ENCODE measurements at places on chromosomes 11 and 22.

- peak; percentile 93 for DNase-seq
Observed at GRCh38 chr22:23786752-23787599, at the start of gene SMARCB1. TSS of gene SMARCB1 (plus strand) at chr22:23786966. CDS start at chr22:23787170, 204 bp downstream.

- no peak for DNase-seq
Observed at GRCh38 chr11:115585361-115586024, 81.3 kb upstream of the CADM1 start.

- no peak for DNase-seq
Observed at GRCh38 chr11:11512090-11512489, 109.7 kb downstream of the GALNT18 start.

DNA sequence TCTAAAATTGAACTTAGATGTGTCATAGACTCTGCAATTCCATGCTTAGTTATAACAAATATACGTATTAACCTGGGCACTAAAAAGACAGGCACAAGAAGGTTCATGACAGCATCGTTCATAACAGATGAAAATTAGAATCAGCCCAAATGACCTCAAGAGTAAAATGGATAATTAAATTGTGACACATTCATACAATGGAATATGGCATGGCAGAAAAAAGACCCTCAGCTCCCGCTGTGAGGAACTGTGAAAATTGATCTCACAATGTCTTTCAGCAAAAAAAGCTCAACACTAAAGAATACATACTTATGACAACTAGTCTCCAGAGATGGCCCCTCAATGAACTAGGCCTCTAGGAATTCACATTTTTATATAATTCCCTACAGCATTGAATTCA is 386.0 kb downstream of the GUCY1A2 start:
- no peak for DNase-seq

- DNase-seq = no peak
Observed at GRCh38 chr11:135069890-135070289, 657.8 kb upstream of the B3GAT1 start.

DNA sequence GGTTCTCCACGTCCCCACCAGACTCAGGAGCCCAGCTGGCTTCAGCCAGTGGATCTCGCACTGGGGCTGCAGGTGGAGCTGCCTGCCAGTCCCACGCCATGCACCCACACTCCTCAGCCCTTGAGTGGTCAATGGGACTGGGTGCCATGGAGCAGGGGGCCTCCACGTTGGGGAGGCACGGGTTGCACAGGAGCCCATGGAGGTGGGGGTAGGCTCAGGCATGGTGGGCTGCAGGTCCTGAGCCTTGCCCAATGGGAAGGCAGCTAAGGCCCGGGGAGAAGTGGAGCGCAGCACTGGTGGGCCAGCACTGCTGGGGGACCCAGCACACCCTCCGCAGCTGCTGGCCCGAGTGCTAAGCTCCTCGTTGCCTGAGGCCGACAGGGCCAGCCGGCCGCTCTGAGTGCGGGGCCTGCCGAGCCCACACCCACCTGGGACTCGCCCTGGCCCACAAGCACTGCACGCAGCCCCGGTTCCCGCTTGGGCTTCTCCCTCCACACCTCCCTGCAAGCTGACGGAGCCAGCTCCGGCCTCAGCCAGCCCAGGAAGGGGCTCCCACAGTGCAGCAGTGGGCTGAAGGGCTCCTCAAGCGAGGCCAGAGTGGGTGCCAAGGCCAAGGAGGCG is 258.5 kb upstream of the PDGFD start:
- DNase-seq = no peak

DNA sequence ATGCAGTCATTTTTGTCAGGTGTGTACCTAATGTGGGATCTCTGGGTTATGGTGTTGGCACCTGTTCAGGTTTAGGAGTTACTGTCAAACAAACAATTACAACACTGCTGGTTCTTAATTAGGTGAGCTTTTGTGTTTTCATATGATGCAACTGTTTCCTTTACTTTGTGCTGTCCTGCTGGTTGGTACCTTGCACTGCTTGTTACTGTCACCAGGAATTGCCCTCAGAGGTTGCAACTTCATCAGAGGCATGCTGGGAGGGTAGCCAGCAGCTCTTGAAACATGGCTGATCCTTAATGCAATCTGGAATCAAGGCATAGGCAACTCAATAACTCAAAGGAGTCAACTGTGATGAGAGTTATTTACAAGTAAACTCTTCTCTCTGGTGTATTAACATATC is 400.3 kb downstream of the MIAT start:
- DNase-seq = no peak

DNA sequence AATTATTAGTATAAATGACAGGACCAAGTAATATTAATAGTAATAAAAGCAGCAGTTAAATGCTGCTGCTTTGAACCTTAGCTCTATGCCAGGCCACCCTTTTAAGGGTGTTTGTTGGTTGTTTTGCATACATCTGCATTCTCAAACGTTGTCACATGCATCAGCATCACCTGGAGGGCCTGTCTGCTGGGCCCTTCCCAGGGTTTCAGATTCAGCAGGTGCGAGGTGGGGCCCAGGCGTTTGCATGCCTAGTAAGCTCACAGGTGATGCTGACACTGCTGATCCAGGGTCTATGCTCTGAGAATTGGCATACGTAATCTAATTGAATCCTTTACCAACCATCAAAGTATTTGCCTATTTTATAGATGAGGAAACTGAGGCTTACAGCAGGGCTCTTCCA is 246.5 kb downstream of the CADM1 start:
- DNase-seq = no peak
